ENCODE measurements at places on chromosomes 2 and 18. TPM values are rescaled to one million over a fixed set of nuclear protein-coding genes. Genes with fewer than 3 reads are reported as not detected.

Gene REG1A
- not detected for total RNA-seq

Gene PROKR1
- total RNA-seq, result not detected

Gene ALKAL2
- total RNA-seq, result 1.3 TPM

Gene WDR75
- 39.5 TPM for total RNA-seq

Gene IL37
- total RNA-seq, result not detected

Gene EVX2
- total RNA-seq, result not detected

Gene NUP35
- total RNA-seq, result 12.0 TPM

Gene KCTD18
- 8.2 TPM for total RNA-seq

Gene GAL3ST2
- total RNA-seq, result not detected

Gene SLC4A3
- 11.2 TPM for total RNA-seq

Gene NT5DC4
- not detected for total RNA-seq

Gene CEP76
- 9.5 TPM for total RNA-seq

Gene KCNE4
- 0.34 TPM for total RNA-seq

Gene IL1B
- not detected for total RNA-seq

Gene ALK
- 0.16 TPM for total RNA-seq

Gene CCDC141
- 0.18 TPM for total RNA-seq

DNA sequence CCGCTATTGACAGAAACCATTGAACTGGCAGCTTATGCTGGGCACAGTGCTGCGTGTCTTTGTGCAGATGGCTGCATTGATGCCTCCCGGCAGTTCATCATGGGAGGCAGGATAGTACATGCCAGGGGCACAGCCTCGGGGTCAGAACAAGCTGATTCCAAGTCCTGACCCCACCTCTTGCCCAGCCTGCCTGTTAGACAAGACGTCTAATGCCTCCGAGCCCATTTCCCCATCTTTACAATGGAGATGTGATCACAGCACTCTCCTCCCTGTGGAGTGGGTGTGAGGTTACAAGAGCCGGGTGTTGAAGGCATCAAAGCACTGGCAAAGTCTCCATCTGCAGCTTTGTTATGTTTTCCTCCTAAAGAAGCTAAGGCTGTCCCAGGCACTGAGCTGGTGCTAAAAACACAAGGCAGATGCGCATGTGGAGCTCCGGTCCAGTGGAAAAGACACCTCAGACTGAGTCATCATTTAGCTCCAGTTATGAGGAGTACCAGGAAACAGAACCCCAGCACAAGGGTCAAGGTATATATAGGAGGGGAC lies 125.7 kb upstream of the EPAS1 start:
- peak; percentile 79 for DNase-seq

- DNase-seq, result peak; percentile 90
These were observed 43.1 kb upstream of the ATP8B1 start for GRCh38 chr18:57846258-57846657.

- no peak for DNase-seq
These were observed 23.9 kb upstream of the ALLC start for GRCh38 chr2:3633982-3634595.

- no peak for DNase-seq
These were observed 71.2 kb upstream of the RBM44 start for GRCh38 chr2:237727363-237727762.

- no peak for DNase-seq
These were observed 46.7 kb upstream of the CDKL4 start for GRCh38 chr2:39290433-39290832.

GRCh38 chr2:221153226-221153625 lies 418.9 kb downstream of the EPHA4 start:
- no peak for DNase-seq

GRCh38 chr2:187554011-187554703 lies at the start of gene TFPI:
Gene TFPI, minus strand, starts transcription at chr2:187554435. Its CDS starts 50,667 bp downstream, at chr2:187503768.
- peak; percentile 63 for DNase-seq

DNA sequence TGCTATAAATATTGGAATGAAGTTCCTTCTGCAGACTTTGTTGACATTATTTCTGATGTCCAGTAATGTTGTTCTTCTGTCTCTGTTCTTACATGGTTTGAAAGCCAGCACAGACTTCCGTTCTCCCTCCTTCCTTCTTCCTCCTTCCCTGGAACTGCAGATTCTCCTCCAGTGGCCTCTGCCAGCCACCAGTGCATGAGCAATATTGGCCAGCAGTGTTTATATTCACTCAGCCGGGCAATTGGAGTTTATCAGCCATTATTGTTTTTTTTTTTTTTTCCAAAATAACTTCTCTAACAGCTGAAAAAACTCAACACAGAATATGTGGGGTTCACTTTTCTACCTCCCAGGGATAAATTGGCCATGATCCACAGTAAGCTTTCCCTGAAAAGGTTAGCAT lies 86.8 kb downstream of the ADCYAP1 start:
- DNase-seq, result no peak

DNA sequence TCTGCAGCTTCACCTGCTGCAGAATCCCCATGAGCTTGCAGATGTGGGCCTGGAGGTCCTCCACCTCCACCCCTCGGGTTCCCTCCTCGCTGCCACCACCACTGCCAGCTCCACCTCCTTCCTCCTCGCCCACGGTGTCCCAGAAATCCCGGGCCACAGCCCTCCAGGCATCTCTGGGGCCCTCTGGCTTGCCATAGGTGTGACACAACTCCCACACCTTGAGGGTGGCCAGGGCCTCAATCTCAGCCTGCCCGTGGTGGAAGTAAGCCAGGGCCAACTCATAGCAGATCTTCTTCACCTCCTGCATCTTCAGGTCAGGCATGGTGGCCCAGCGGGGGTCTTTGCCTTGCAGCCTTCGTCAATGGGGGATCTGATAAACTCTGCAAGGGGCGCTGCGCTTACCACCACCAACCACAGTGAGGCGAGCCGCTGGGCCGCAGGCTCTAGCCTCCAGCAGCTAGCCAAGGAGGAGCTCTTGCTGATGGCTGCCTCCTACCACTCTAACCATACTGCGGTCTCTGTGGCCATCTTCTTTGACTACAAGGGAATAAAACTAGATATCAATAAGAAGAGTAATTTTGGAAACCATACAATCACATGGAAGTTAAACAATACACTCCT lies 36.1 kb upstream of the ANKRD62 start:
- DNase-seq, result no peak

- no peak for DNase-seq
These were observed 34.6 kb downstream of the ADCY3 start for GRCh38 chr2:24885221-24886125.

DNA sequence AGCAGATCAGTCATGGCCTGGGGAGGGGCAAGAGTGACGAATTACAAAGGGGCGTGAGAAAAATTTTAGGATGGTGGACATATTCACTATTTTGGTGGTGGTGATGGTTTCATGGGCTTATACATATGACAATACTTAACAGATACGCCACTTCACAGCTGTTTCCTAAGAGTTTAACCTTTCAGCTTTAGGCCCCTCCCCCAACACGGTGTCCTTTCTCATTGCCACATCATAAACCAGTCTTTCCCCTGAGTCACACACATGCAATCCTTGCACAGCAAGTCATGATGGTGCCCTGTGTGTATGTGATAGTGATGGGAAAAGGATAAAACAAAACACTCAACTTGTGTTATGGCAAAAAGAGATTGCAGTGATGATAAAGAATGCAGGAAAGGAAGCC lies 47.6 kb upstream of the IL1R1 start:
- peak; percentile 79 for DNase-seq

GRCh38 chr2:108492364-108492763 lies 41.9 kb upstream of the LIMS1 start:
- DNase-seq, result peak; percentile 95

DNA sequence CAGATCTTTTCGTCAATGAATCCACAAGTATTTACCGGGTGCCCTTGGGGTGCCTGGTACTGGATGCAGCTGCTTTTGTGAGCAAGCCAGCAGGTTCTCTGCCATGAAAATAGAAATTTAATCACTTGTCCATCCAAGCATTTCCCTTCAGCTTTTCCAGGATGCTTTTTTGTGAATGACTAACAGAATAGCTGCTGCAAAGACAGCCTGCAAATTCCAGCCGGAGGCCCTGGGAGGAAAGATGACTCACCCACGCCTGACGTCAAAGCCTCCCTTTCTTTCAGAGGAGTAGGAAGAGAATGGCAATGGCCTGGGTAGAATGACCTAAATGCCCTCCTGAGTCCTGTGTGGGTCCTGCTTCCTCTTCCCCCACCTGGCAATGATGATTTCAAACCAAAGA lies 111.9 kb downstream of the AP1S3 start:
- DNase-seq, result peak; percentile 98

- no peak for DNase-seq
These were observed 411.0 kb upstream of the ACVR2A start for GRCh38 chr2:147433822-147434221.

DNA sequence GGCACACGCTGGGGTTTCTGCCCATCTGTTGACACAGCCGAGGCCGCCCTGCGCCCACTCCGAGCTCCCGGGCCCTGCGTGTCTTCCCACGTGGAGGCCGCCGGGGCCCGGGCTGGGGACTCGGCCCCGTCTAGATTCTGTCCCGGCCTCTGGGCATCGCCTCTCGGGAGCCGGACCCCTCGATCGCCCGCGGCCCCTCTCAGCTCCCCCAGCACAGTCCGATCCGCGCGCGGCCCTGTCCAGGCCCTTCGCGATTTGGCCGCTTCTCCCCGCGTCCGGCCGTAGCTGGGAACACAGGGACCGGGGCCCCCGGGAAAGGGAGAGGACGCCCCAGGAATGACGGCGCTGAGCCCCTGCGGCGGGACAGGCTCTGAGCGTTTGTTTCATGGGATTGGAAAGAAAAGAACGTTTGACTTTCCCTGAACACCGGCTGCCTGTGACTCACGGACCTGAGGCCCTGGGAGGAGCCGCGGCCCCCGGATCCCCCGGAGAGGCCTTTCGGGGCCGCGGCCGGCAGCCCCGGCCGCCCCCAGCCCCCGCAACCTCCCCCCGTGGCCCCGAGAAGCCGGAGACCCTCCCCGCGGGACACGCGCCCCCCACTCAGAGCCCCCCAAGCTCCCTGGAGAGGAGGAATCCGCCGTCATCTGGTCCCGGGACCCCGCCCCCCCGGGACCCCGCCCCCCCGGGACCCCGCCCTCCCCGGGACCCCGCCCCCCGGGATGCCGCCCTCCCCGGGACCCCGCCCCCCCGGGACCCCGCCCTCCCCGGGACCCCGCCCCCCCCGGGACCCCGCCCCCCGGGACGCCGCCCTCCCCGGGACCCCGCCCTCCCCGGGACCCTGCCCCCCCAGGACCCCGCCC lies 62.7 kb upstream of the CTDP1 start:
- peak; percentile 24 for DNase-seq

- DNase-seq, result no peak
These were observed 3.4 kb downstream of the IRS1 start for GRCh38 chr2:226796012-226796839.

DNA sequence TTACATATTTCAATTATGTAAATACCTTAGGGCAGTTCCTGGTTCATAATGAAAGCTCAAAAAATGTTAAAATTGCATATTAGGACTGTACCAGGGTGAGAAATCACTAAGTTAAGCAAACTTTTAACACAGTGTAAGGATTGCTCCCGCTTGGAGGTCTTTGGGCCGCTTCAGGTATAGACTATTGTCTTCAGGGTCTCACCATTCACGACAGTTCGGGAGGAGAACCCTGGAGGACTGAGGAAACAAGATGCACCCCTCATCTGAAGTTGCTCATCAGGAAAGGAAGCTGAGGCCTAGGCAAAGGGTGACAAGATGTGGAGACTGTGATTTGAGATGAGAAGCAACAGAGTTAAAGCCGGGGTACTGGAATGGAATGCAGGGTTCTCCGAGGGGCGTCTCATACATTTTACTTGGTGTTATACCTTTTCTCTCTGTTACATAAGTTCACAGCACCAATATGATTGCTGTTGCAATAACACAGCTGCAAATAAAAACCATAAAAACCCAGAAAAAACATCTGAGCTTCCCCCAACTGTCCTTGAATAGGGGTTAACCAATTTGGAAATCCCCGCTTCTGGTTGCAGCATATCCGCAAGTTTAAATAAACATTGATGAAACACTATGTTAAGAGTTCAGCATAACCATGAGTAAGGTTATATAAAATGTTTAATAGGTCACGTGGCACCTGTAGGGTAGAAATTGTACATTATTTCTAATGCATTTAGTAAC lies 40.1 kb downstream of the FBXO48 start:
- no peak for DNase-seq

- DNase-seq, result no peak
These were observed 383.0 kb upstream of the LRRTM1 start for GRCh38 chr2:80687524-80687923.

GRCh38 chr18:22448238-22448637 lies 30.5 kb upstream of the CTAGE1 start:
- DNase-seq, result no peak

- DNase-seq, result no peak
These were observed 18.0 kb upstream of the MBP start for GRCh38 chr18:77150588-77150987.

GRCh38 chr2:232174662-232175061 lies 203.9 kb upstream of the ALPP start:
- no peak for DNase-seq

DNA sequence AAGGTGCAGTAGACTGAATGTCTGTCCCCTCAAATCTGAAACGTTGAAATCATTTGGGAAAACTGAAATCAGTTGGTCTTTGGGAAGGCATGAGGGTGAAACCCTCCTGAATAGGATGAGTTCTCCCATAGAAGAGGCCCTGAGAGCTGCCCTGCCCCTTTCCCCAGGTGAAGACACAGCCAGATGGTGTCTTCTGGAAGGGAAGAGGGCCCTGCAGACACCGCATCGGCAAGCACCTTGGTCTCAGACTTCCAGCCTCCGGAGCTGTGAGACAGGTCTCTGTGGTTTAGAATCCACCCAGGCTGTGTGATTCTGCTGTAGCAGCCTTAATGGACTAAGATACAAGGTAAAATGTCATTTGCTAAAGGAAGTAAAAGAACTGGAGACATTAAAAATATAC lies 42.1 kb upstream of the SNTG2 start:
- no peak for DNase-seq

- no peak for DNase-seq
These were observed 76.1 kb upstream of the CYP1B1 start for GRCh38 chr2:38152035-38152434.

GRCh38 chr2:219440388-219441256 lies 6.0 kb downstream of the SPEG start:
- DNase-seq, result peak; percentile 36

DNA sequence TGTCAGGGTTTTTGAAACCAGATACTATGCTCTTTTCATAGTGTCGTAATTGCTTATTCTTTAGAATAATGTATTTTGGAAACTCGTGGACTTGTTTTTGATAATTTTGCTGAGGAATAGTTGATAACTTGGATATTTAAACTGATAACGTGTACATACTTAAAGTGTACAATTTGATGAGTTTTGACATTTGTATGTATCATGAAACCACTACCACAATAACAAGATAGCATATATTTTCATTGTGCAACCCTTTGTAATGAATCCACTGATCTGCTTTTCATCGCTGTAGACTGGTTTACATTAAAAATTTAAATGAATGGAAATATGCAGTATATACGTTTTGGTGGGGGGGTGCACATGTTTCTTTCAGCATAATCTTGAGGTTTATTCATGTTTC lies 45.8 kb downstream of the AGFG1 start:
- no peak for DNase-seq

Data from astrocyte (in vitro differentiated cells and primary cell).